ENCODE measurements at places on chromosomes 12 and 14.

DNA sequence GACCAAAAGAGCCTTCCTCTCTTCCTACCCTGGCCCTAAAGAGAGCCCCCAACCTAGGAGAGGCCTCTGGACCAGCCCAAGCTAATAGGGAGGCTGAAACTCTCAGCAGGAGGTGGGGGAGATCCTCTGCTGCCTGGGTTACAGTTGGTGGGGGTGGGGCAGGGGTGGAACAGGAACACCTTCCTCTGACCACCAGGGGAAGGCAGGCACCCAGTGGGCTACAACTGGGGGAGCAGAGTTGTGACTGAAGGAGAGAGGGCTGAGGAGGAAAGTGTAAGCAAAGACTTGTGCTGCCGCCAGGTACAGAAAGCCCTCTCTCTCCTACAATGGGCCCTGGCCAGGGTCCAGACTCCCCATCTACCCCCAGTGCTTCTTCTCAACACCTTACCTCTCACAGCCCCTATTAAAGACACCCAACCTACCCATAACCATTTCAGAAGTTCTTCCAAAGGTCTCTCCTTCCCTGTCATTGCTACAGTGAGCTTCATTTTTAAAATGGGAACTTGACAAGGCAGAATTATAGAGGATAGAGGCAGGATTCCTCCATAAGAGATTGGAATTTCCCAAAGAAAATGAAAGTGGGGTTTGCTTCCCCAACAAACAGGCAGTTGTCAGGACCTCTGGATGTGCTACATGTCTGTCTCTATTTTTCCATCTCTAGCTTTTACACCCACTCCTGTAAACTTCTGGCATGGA, 1.4 kb downstream of the MYO1A start:
- DNase-seq: no peak

DNA sequence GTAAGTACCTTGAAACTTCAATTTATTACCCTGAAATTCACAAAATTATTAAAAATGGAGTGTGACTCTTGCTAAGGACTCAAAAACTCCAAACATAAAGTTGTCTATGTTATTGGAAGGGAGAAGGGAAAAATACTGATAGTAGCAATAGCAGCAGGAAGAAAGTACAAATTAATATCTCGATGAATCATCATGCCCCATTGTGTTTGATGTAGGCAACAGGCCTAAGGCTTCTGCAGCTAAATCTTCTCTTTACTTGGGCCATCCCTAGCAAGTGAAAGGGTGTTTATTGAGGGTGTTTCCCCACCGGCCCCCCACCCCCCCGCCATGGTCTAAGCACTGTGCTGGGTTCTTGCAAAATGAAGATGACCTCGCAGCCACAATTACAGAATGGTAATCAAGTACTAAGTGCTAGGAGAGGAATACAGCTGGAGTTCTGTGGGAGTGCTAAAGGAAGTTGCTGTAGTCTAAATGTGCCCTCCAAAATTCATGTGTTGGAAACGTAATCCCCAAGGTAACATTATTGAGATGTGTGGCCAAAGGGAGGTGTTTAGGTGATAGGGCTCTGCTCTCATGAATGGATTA, 76.5 kb downstream of the SNAPC1 start:
- no peak for DNase-seq

- no peak for DNase-seq
Measured at GRCh38 chr12:112199136-112199535, 73.8 kb downstream of the TRAFD1 start.

DNA sequence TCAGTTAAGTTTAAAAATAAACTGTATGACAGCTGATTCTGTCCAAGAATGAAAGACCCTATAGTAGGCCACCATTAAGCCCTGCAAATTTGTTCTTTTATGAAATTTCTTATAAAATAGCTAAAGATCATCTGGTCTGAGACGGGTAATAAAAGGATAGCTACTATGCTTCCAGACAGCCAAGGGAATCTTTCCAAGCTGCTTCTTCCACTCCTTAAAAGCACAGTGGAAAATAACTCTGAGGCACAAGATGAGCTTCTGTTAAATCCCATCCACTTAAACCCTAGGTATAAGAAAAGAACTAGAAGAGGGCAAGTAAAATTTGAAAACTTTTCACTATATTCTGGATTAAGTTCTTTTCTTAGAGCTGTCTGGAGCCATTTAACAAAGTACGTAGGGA, 194.3 kb downstream of the CAPZA3 start:
- no peak for DNase-seq

- no peak for DNase-seq
Measured at GRCh38 chr12:42141981-42142606, 2.6 kb downstream of the GXYLT1 start.

GRCh38 chr12:109492371-109492770, 14.9 kb downstream of the UBE3B start:
- DNase-seq: no peak

DNA sequence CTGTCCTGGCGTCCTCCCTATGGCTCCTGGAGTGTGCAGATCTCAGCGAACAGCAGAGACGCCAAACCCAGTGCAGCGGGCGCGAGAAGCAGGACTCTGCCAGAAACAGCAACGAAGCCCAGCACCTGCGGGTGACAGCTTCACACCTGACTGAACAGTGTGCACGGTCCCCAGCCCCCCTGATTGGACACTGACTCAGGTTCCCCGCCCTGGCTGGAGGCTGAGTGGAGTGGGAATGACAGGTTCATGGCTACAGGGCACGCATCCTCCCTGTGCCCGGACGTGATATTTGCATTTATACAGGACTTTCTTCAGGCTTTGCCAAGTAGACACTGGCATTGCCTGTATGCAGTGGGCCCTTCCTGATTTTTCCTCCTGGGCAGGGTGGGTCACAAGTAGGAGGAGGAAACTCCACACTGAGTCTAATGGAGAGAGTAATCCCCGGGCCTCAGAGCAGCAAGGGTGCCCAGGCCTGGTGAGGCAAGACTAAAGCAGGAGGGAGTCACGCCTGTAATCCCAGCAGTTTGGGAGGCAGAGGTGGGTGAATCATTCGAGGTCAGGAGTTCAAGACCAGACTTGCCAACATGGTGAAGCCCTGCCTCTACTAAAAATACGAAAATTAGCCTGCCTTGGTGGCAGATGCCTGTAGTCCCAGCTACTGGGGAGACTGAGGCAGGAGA, 71.6 kb downstream of the ASCL4 start:
- DNase-seq: no peak
